ENCODE measurements at places on chromosomes 1 and 21.
A peak's percentile ranks its signal among the peaks of the same experiment; 100 is the strongest.

DNA sequence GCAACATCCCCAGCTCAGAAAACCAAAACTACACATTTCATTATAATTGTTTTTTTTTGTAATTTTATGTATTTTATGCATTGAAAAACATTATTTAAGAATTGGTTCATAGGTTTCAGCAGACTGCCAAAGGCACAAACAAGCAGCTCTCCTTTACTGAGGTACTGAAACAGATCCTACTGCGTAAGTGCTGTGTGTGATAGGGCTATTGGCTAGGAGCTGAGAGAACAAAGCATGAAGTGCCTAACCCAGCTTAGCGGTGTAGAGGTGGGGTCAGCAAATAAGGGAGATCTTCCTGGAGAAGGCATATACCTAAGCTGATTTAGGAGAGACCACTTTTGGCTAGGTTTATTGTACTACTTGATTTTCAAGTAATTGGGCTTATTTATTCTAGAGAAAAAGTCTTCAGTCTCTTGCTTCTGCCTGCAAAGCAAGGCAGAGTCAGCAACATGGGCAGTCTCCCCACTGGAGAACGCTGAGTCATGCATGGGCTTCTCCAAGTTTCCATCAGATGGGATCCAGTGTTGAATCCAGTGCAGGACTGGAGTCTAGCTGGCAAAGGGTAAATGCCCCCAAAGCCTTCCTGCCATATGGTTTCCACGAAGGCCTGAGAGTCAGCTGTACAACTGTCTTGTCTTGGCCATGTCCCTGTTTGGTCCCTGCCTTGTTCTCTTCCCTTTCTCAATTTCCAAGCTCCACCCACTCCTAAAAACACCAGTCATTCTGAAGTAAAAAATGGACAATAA, 18.0 kb upstream of the YTHDF2 start:
- DNase-seq = peak; percentile 32

DNA sequence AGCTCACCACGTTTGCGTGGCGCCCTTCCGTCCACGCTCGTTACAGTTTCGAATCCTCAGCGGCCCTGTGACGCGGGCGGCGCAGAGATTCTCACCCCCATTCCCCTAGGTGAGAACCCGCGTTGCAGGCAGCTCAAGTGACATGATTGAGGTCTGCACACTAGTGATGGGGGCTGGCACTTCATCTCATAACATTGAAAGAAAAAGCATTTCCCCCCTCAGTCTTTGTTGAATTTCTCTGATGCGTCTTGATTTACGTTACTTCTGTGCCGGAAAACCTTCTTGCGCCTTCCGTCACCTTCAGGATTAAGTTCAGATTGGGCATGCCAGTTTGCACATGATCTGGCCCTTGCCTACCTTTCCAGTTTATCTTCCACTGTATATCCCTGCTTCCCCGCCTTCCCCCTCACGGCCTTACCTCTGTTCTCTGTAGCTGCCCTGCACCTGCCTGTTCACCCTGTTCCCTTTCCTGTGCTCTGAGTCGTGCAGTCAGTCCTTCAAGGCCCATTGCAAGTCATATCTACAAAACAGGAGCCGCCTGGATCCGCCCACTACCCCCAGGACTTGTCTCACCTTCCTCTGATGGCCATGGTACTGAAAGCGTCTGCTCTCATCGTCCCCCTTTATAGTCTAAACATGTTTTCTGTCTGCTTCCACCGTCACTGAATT, 1.1 kb downstream of the CTPS1 start:
- DNase-seq = peak; percentile 48

DNA sequence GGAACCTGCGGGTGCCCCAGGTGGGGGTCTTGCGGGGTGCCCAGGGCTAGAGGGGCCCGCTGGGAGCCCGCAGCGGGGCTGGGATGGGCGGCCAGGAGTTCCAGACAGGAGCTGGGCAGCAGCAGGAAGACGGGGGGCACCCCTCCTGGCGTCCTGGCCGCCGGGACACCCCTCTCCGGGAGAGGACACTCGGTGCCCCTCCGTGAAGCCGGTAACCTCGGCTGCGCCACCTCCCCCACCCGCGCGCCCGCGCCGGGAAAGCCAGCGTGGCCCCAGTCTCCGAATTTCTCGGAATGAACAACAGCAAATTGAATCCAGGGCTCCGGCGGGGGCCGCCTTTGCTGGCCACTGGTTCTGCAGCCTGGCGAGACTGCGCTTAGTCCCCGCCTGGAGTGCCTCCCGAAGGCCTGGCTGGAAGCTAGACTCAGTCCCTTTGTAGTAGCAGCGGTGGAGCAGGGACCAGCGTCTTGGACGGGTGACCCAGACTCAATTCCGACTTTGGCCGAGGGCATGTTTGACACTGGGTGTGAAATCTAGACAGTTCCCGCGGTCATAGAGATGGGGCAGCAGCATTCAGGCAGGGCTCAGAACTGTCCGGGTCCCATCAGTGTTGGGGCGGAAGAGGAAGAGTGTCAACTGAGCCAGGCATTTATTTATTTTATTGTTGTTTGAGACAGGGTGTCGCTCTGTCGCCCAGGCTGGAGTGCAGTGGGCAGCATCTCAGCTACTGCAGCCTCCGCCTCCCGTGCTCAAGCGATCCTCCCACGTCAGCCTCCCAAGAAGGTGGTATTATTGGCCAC, 773 bp downstream of the IFNGR2 start:
- peak; percentile 49 for DNase-seq

GRCh38 chr1:10818262-10819197, 22.1 kb upstream of the CASZ1 start:
- no peak for DNase-seq

DNA sequence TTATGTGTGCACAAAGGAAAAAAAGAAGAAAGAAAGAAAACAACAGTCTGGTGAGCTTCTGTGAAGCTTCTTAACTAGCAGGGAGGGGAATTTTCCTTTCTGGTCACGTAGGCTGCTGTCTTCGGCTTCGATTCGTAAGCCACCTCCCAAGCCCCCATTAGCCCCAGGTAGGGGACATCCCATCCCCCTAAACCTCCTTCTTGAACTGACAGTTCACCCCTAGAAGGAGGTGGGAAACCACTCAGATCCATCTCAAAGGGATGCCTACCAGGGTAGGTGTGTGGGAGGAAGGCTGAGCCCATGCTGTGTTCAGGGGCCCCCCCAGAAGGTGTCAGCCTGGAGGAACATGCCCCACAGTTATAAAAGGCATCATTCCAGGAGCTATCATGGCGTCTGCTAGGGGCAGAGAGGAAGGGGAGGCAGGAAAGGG, 25.8 kb downstream of the CD247 start:
- no peak for DNase-seq

- no peak for DNase-seq
These were observed 300.8 kb downstream of the DISC1 start for GRCh38 chr1:231927431-231927830.

DNA sequence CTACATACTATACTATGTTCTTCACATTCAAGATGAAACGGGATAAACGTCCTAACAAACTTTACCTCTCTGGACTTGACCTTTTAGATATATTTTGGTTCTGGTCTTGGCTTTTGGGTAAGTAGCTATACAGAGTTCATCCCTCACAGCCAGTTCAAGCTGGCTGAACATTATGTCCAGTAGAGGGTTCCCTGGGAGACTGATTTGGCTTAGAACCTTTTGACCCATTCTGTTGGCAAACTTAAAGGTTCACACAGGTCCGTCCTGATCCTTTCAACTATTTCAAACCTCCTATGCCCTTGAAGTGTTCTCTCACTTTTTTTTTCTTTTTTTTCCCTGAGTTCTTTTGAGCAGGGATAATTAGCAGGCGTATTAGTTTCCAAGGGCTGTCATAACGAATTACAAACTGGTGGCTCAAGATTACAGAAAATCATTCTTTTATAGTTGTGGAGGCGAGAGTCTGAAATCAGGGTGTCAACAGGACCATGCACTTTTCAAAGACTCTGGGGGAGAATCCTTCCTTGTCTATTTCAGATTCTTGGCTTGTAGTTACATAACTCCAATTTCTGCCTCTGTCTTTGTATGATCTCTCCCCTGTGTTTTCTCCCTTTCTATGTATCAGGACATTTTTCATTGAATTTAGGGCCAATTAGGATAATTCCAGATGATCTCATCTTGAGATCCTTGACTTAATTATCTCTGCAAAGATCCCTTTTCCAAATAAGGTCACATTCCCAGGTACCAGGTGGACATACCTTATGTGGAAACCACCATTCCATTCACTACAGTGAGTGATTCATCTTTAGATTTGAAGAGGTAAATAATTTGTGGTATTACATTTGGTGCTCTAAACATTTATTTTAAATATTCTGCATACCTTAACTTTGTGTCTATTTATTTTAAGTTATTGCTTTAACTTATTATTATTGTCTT, 257.4 kb upstream of the USP25 start:
- DNase-seq = no peak

- no peak for DNase-seq
These were observed 55.0 kb downstream of the KAZN start for GRCh38 chr1:14653461-14653960.

DNA sequence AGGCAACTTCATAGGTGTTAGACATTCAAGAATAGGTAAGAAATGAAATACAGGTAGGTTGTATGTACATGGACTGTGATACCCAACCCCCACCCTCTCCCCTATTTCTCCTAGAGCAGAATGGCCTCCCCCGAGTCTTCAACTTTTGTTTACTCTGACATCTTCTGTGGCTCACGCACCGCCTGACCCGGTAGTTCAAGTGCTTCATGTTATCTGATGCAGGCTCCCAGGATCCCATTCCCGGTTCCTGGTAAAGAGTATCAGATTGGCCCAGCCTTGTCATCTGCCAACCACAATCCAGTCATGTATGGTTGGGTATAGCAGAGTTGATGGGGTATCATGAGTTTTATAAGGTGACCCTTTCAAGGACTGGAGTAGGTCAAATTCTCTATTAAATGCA, 9.1 kb downstream of the GNAI3 start:
- DNase-seq = no peak

GRCh38 chr1:236808564-236809130, 13.6 kb downstream of the MTR start:
- no peak for DNase-seq

- DNase-seq = peak; percentile 96
These were observed 94.7 kb downstream of the SIK1 start for GRCh38 chr21:43331962-43332828.

DNA sequence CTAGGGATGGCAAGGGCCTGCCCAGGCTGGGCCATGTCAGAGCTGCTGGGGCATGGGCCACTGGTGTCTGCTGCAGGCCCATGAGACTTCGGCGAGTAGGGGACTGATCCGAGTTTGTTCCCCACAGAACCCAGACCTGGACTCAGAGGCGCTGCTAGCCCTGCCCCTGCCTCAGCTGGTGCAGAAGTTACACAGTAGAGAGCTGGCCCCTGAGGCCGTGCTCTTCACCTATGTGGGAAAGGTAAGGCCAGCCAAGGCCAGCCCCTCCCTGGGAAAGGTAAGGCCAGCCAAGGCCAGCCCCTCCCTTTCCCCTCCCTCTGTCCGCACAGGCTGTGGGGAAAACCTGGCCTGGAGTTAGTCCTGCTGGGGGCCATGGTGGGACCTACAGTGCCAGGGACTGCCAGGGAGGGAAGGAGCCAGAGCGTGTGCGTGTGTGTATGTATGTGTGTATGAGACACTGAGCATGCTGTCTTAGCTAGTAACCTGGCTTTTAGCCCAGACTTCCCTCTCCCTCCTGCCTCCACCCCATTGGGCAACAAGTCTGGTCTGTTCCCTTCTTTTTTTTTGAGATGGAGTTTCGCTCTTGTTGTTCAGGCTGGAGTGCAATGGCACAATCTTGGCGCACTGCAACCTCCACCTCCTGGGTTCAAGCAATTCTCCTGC, 8.0 kb downstream of the FAAH start:
- peak; percentile 67 for DNase-seq

DNA sequence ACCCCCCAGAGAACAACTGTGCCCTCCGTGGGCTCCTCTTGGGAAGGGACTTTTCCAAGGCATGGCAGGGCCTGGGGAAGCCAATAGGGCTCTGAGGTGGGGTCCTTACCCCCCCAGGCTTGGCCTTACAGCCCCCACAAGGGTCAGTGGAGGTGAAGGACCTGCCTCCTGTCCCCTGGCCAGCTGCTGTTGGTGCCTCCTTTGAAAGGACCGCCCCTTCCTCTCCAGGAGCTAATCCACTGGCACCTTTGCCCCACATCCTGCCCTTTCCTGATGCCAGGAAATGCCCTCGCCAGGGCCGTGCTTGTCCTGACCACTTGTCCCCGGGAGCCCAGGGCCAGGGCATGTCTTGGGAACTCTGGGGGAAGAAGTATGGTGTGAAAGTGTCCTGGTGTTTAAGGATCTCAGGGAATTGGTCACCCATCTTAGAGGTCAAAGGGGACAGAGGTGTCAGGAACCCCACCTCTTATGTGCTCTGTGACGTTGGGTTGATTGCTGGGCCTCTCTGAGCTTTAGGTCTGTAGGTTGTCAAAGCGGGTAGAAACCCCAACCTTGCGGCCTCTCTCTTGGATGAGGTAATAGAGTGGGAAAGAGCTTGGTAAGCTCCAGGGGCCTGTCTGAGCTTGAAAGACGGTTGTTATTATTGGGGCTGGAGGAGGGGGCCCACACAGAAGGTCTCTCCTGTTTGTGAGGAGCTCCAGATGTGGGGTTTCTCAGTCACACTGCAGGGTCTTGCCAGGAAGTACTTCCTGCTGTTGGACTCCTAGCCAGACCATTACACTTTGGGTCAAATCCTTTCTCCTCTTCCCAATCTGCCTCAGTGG, 2.8 kb downstream of the KCNQ4 start:
- DNase-seq = no peak

GRCh38 chr21:45877821-45878469, 103.6 kb upstream of the COL6A1 start:
- DNase-seq = no peak

GRCh38 chr1:866095-866494, 57.6 kb upstream of the SAMD11 start:
- no peak for DNase-seq

- DNase-seq = no peak
These were observed 324.4 kb downstream of the AJAP1 start for GRCh38 chr1:4978660-4979390.

GRCh38 chr21:15870819-15871218, 141.0 kb downstream of the USP25 start:
- no peak for DNase-seq

DNA sequence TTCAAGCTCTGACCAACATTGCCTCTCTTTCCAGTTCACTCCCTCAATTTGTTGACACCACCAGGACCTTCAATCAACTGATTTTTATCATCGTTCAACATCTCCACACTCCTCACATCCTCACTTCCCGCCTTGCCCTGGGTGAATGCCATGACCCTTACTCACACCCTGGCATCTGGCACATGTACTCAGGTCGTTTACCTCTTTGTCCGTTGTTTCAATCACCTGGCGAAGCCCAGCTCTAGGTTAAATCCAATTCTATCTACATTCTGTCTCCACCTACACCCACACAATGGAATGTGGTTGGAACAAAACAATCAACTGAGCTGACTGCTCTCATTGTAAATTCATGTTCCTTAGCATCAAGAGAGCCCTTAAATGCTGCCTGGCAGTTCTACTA, 24.2 kb upstream of the TBX15 start:
- DNase-seq = no peak

GRCh38 chr1:181397845-181398244, 85.5 kb upstream of the CACNA1E start:
- no peak for DNase-seq

All from lung microvascular endothelial cell (primary cell).